ENCODE measurements at places on chromosomes 7 and 10. TPM values are rescaled to one million over a fixed set of nuclear protein-coding genes. Genes with fewer than 3 reads are reported as not detected.

Gene GLI3
- 5.1 TPM for total RNA-seq

Gene NPSR1
- 1.8 TPM for total RNA-seq

Gene OPN4
- not detected for total RNA-seq

Gene OR2A5
- total RNA-seq, result not detected

Gene PTF1A
- not detected for total RNA-seq

Gene PLCE1
- total RNA-seq, result 10.6 TPM

Gene C10orf67
- total RNA-seq, result 1.2 TPM

Gene TYW1B
- 2.8 TPM for total RNA-seq

Gene C10orf90
- 1.2 TPM for total RNA-seq

Gene DRGX
- total RNA-seq, result 0.23 TPM

Gene TUBB8
- total RNA-seq, result not detected

Gene GALNT17
- total RNA-seq, result 55.1 TPM

Gene COPG2
- 47.7 TPM for total RNA-seq

All from diencephalon (tissue), 1 donor.